KBM-7 (cell line): ENCODE measurements at places on chromosomes 3 and 15.

DNA sequence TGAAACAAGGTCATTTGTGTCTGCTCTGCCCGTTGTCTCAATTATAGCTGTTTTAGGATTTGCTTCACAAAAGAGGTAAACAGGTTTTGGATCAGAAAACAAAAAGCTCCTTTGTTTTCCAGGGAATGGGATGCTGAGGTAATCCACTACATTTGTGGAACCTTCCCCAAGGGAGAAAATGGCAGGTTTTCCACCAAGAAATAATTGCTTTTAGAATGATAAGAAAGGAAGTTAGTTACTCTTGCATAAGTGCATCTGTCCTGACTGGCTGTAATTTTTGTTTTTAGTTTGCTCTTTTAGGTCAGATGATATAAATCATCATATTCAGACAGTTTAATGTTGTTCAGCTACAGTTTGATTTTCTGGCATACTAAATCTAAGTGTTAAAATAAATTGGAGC, 198.5 kb upstream of the COL8A1 start:
- DNase-seq = no peak

DNA sequence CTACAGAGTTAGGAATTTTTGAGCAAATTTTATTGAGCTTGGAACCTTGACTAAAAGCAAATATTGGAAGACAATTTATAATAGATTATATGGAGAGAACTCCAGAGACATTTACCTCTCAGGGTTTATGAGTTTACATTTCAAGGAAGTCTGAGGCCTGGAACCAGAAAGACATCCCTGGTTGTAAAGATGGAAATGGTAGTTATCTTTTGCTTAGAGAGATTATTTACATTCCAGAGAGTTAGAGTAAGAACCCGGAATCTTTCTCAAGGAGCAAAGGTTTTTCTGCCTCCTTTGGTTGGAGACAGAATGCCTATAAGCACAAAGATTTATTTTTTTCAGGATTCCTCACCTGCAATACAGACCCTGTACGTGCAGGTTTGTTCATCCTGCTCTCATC, 458.1 kb downstream of the TBL1XR1 start:
- DNase-seq = no peak

DNA sequence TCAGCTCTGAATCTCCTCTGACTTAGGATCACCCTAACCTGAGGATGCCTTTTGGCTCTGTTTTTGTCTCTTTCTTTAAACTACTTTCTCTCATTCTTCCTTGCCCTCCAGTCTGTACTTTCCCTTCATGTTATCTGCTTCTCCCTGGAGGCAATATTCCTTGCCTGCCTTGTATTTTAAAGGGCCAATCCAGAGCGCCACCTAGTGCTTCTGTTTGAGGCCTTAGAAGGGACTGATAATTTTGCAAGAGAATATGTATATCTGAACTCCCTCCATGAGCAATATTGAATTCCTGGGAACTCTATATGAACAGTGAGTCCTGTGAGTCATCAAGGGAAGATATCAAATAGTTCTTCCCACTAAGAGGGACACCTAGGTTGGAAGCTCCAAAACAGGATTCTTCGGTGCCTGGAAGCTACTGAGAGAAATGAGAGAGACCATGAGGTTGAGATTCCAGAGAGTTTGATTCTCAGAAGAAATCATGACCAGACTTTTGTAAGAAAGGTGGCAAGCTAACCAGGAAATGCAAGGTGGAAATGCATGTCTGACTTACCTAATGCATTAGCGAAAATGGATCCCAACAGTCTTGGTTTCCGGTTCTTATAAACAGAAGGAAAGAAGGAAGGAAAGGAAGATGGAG, 203.8 kb upstream of the CD96 start:
- DNase-seq = peak; percentile 50

GRCh38 chr15:63256433-63257274, 20.8 kb upstream of the APH1B start:
- DNase-seq = no peak

DNA sequence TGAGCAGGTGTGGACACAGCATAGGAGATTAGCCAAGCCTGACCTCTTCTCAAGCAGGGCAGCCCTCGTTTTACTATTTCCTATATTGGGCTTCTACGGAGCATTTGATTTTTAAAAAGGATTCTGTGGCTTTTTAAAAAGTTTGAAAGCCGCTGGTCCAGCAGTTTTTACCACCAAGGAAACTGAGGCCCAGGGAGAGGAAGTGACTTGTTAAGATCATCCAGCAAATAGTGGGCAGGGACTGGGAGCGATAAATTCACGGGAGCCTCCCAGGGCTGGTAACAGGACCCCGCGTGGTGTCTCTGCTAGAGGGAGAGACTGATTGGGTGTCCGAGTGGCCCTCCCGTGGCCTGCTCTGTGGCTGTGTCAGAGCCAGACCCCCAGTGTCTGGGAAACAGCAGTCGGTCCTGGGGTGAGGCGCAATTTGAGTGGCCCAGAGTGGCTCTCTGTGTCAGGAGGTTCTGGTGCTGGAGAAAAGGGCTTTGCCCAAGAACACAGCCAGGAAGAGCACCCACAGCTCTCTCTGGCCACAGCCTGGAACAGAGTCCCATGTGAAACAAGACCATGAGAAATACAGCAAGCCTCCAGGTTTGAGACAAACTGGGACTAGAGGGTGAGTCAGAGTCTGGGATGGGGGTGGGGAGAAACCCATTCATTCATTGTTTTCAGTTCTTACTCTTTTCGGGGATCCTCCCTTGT, 4.2 kb downstream of the FURIN start:
- peak; percentile 26 for DNase-seq

- no peak for DNase-seq
These were observed 119.3 kb upstream of the SLC7A14 start for GRCh38 chr3:170705131-170705530.

DNA sequence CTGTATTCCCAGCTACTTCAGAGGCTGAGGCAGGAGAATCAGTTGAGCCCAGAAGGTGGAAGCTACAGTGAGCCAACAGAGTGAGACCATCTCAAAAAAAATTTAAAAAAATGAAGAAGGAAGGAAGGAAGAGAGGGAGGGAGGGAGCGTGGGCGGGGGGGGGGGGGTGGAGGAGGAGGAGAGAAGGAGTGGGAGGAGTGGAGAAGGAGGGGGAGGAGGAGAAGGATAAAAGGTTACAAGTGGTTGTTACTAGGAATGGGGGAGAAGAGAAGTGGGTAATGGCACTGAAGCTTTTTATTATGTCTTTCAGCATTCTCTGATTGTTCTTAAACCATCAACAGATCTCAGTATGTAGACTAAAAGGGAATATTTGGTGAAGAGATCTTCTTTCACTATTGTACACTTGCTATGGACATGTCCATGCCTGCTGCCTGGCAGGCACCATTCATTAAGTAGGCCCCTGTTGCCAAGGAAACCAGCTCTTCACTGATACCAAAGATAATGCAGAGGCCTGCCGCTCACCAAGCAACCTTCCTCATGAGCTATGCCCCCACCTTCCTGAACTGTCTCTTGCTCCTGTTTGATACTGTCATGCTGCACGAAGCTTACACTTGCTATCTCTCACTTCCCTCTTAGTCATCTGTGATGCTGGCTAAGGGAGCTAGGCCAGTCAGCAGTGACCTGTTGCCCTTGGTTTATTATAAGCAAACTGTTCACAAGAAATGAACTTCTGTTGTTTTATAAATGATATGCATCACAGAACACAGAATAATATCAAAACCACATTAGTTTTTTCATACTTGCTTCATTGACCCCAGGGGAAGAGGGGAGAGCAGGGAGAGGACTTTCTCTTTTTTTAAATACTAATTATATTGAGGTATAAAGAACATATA, 23.1 kb downstream of the EPM2AIP1 start:
- DNase-seq = peak; percentile 95
